ENCODE measurements at places on chromosomes 2 and 18. TPM values are rescaled to one million over a fixed set of nuclear protein-coding genes. Genes with fewer than 3 reads are reported as not detected.

TUBB8B gene
- not detected for total RNA-seq

PPIL3 gene
- 47.4 TPM for total RNA-seq

SOS1 gene
- 32.1 TPM for total RNA-seq

PFN4 gene
- 0.47 TPM for total RNA-seq

ANKRD44 gene
- total RNA-seq: 170 TPM

GYPC gene
- 17.0 TPM for total RNA-seq

LDLRAD4 gene
- 129 TPM for total RNA-seq

NAT8 gene
- total RNA-seq: not detected

TLX2 gene
- not detected for total RNA-seq

IFIH1 gene
- 4.8 TPM for total RNA-seq

INHA gene
- total RNA-seq: not detected

PSD4 gene
- 4.2 TPM for total RNA-seq

FER1L5 gene
- total RNA-seq: 0.47 TPM

ARHGEF4 gene
- total RNA-seq: 38.7 TPM

AMER3 gene
- 32.8 TPM for total RNA-seq

KLHL30 gene
- 0.16 TPM for total RNA-seq

C2orf15 gene
- 3.7 TPM for total RNA-seq

FRZB gene
- total RNA-seq: 19.8 TPM

FBXO48 gene
- total RNA-seq: 0.94 TPM

NPC1 gene
- 25.3 TPM for total RNA-seq

TNS1 gene
- 3.1 TPM for total RNA-seq

SERTAD2 gene
- 8.7 TPM for total RNA-seq

MARCHF4 gene
- 8.7 TPM for total RNA-seq

GPR39 gene
- total RNA-seq: 5.0 TPM

EPHA4 gene
- total RNA-seq: 259 TPM

TSGA10 gene
- 21.1 TPM for total RNA-seq

EMILIN1 gene
- 4.5 TPM for total RNA-seq

PLGLB1 gene
- 6.2 TPM for total RNA-seq

SLC9A4 gene
- total RNA-seq: 0.62 TPM

FOXD4L1 gene
- total RNA-seq: 0.31 TPM

RAPGEF4 gene
- total RNA-seq: 23.4 TPM

NEU4 gene
- 0.31 TPM for total RNA-seq

SPP2 gene
- not detected for total RNA-seq

PROKR1 gene
- total RNA-seq: 2.0 TPM

MEP1B gene
- 0.78 TPM for total RNA-seq

IGFBP5 gene
- 17.2 TPM for total RNA-seq
